ENCODE measurements at places on chromosomes 1 and 21.

GRCh38 chr1:17352419-17352909, 19.5 kb upstream of the PADI6 start:
- DNase-seq, result no peak

GRCh38 chr21:42400525-42400924, 3.2 kb upstream of the UBASH3A start:
- DNase-seq, result no peak

DNA sequence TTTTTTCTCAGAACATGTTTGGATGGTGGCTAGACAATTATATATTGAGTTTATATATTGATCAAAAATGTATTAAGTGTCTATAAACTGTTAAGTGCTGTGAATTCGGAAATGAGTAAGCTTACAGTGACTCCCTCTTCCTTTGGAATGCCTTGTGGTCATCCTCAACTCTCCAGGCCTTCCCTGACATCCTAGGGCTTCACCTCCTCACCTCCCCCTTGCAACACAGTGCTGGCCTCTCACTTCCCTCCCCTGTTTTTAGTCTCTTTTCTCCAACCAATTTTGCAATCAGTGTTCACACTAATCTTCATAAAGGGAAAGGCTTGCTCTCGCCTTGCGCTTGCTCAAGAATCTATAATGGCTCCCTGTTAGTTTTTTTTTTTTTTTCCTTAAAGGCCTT, 95.1 kb upstream of the C1orf21 start:
- DNase-seq, result no peak

- peak; percentile 76 for DNase-seq
These were observed 28.9 kb upstream of the SERBP1 start for GRCh38 chr1:67459068-67459467.

- DNase-seq, result no peak
These were observed 40.1 kb downstream of the ZNF281 start for GRCh38 chr1:200369706-200370105.

DNA sequence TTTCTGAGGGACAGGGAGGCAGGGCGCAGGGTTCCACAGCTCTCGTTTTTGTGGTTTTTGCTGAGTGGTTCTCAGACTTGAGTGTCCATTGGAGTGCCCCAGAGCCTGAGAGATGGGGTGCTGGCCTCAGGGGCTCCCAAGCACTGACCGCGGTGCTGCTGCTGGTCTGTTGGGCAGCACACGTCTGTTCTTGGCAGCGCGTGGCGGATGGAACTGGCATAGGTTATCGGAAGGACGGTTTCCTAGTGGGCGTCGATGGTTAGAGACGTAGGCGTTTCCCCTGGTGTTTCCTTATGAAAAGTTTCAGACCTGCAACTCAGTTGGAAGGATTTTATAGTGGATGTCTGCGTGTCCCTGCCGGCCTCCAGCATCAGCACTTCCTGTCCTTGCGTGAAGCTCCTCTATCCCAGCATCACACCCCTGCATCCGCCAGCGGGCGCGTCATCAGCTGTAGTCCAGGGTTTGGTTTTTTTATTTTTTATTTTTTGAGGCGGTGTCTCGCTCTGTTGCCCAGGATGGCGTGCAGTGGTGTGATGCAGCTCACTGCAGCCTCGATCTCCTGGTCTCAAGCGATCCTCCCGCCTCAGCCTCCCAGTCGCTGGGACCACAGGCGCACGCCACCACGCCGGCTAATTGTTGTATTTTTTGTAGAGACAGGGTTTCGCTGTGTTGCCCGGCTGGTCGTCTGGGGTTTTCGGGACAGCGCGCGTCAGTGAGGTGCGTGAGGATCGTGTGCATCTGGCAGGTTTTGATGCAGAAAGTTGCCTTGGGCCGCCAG, 11.8 kb downstream of the RRP1 start:
- DNase-seq, result no peak

DNA sequence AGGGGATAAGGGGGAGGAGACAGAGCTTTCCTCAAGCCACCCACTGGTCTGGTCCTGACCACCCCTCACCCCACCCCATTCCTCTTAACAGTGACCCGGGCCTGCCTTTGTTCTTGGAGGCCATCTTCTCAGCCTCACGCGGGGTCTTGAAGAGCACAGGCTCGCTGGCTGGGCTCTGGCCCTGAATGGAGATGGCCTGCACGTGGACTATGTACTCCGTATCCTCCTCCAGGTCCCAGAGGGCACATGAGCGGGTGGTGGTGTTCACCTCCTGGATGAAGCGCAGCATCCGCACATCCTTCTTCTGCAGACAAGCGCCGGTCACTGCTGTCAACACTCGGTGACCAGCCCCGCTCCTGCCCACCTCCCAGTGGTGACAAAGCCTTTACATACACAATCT, 2.6 kb downstream of the FNDC5 start:
- no peak for DNase-seq

DNA sequence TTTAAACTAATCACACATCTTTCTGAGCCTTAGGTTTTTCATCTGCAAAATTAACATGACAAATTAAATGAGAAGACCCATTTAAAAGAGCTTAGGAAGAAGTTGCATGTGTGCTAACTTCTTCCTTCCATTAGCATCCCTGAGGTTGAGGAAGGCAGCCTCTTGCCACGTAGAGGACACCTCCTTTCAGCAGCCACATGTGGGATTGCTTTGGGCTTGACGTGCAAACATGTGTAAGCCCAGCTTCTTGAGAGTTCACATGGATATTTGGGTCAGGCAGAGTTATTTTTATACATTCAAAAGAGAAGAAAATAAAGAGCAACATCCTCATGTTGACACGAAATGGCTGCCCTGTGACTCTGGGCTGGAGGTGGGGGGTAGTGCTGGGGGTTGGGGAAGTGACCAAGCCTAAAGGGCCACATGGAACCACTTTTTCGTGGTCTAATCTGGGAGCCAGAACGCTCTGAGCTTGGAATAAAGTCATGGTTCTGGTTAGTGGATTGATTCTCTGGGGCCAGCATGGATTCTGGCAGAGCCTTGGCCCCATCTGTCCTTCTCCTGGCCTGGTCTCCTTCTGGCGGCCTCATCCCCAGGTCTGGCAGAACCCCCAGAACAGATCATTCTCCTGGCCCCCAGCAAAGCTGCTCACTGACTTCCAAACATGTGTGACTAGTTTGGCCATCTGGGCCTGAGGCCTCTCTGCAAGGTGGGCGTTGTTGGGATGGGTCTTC, 137.1 kb upstream of the USP24 start:
- DNase-seq, result no peak

DNA sequence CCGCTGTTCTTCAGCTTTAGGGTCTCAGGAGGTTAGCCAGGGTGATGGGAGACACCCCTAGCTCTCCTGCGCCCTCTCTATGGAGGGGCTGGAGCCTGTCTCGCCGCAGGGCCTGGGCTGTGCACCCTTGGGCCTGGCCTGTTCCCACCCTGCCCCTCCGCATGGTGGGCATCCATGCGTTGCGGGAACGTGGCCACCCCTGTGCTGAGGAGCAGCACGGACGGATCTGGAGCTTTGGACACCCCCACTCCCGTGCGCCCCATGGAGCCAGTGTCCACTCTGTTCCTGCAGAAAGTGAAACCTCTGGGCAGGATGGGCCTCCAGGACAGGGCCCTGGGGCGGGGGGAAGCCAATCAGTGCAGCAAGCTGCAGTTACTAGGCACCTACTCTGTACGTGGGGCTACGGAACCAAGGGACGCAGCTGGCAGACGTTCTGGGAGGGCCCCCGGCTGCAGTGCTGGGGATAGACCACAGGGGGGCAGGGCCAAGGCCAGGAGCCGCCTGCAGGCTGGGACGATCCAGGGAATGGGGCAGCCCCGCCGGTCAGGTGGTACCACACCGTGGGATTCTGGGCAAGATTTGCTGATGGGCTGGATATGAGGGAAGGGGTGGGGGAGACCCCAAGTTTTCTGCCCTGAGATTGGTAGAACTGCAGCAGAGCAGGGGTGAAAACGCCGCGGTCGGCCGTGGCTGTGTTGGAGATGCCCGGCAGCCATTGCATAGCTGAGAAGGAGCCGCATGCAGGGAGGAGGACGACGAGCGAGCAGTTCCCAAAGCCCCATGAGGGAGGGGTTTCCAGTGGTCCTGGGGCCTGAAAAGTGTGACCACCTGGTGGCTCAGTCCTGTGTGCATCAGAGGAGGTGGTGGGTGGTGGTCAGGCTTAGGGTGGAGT, 43.3 kb downstream of the TP73 start:
- DNase-seq, result peak; percentile 40

DNA sequence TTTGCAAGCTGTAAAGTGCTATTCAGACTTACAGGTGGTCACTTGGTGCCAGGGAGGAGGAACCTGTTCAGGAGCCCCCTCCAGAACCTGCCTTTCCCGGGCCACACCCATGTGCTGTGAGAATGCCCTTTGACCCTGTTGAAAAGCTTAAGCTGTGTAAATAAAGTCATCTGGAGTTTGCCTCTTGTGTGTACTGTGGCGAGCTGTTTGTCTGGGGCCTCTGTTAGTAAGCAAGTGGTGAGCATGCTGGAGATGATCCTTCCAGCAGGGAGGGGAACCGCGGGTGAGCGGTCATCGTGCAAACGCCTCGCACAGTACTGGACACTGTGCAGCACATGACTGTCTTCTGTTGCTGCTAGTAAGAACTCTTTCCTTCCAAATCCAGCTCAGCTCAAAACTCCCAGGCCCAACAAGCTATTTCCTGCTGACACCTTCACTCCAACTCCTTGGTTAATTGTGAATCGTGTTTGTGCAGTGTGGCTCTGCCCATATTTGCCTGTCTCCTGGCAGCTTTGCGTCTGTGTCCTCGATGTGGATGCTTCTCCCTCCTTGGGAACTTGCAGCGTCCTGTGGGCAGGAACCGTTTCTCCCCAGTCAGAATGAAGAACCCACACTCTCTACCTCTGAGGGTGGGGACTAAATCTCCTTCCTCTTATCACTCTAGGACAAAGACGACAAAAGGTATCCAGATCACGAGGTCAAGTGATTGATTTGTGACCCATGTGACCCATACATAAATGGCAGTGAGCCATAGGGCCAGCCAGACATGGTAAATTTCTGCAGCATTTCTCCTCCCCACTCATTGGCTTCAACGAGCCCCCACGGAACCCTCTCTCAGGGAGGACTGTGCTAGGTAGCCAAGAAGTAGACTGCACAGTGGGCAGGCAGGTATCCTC, 13.9 kb upstream of the BTG2 start:
- peak; percentile 63 for DNase-seq

DNA sequence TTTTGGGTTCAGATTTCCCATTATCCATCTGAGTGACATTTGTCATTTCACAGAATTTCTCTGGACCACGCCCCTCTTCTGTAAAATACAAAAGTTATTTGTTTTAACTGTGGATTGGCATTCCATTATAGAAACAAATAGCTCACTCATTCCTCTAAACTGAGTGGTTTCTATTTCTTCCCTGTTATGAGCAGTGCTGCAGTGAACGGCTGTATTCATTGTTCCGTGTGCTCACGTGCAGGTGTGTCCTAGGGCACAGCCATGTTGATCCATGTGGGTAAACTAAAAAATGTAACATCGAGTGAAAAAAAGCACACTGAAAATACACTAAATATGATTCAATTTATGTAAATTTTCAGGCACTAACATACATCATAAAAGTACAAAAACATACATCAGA, 27.0 kb upstream of the IL12RB2 start:
- DNase-seq, result no peak

GRCh38 chr21:42520628-42521253, 7.1 kb downstream of the SLC37A1 start:
- no peak for DNase-seq

DNA sequence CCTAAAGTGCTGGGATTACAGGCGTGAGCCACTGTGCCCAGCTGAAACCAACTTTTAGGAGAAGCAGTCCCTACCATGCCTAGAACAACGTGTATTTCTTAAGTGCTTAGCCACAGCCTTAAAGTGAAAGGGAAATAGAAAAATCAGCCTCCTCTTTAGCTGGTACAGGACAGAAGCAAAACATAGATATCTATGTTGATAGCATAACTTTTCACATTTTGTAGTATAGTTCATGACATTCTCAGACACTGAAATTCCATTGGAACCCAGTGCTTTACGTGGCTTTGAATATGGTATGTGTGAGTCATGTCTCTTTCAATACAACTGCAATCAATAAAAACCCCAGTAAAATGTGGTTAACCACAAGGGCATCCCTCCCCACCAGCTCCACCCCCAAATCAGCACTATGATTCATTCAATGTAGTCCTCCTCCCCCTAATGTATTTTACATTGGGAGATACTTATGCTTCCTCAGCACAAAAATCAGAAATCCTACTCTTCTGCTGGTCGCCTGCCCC, 32.1 kb downstream of the TGFB2 start:
- DNase-seq, result no peak

DNA sequence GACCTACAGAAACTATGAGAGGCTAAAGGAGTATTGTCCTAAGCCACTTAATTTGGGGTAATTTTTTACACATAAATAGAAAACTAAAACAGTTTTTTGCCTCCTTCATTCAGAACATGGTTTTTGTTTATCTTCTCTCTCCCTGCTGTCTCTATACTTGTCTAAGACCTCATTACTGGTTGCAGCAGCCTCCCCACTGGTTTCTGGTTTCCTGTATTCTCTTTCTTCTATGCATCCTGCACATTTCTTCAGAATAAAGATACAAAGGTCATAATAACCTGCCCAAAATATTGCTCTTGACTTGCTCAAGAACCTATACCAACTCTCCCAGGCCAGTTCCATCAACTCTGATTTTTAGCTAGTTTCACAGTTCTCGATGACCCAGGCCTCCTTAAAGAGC, 19.8 kb upstream of the BOLA1 start:
- DNase-seq, result no peak

- DNase-seq, result no peak
These were observed 252.4 kb upstream of the KAZN start for GRCh38 chr1:14345946-14346550.

GRCh38 chr1:13494025-13494424, 19.8 kb downstream of the LRRC38 start:
- DNase-seq, result no peak

GRCh38 chr1:108627951-108628350, 32.9 kb downstream of the HENMT1 start:
- no peak for DNase-seq

GRCh38 chr1:53344921-53345838, 17.3 kb upstream of the LRP8 start:
- DNase-seq, result no peak

DNA sequence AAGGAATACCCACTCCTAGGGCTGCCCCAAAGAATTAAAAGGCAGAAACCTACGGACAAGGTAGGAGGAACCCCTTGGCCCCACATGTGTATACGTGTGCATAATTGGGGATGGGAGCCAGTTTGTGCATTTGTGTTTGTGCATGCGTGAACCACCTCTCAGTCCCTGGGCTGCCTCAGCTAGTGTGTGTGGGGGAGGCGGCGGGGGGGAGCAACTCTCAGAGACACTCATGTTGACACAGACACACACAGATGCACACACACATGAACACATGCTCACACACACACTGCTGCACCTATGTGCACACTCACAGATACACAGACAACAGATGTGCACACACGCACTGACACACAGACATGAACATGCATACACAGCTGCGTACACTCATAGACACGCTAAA, 5.1 kb downstream of the LDLRAD1 start:
- DNase-seq, result no peak

GRCh38 chr1:26409191-26409807, 1.3 kb upstream of the LIN28A start:
- DNase-seq, result no peak
